ENCODE measurements at places on chromosomes 2 and 18.

- DNase-seq, result no peak
These were observed 552.9 kb downstream of the TDRD15 start for GRCh38 chr2:21676676-21677075.

- DNase-seq, result no peak
These were observed 79.3 kb downstream of the TGFA start for GRCh38 chr2:70474256-70474848.

GRCh38 chr2:216698895-216699294 lies 3.5 kb upstream of the IGFBP5 start:
- peak; percentile 54 for DNase-seq

DNA sequence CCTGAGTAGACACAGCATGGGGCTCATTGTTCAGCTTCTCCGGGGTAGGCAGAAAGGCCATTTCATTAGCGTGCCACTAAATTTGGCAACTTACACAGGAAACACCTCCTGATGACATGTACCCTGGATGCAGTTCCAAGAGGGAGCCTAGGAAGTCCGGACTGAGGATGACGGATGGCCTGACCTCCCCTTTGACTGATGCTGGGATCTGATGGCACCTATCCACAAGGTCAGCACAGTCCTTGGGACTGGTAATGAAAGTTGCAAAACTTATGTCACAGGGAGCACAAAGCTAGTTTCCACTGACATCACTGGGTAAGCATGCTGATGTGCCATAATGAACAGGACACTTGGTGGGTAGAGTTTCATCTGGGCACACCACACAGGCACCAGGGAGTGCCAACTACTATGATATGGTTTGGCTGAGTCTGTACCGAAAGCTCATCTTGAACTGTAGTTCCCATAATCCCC lies 126.7 kb upstream of the ARL4C start:
- DNase-seq, result no peak

- DNase-seq, result no peak
These were observed 12.7 kb downstream of the TMEM177 start for GRCh38 chr2:119691651-119692245.
